GM23248 (cell line): ENCODE measurements at places on chromosomes 1 and 21. TPM values are rescaled to one million over a fixed set of nuclear protein-coding genes. Genes with fewer than 3 reads are reported as not detected.
A peak's percentile ranks its signal among the peaks of the same experiment; 100 is the strongest.

GRCh38 chr1:228988664-228989063 lies 253.4 kb downstream of the RHOU start:
- no peaks in the 10 kb centered on the region for H3K36me3 ChIP-seq
- H3K4me3 ChIP-seq = no peak overlapping the region
- DNase-seq = peak; percentile 8
- no peaks in the 10 kb centered on the region for H3K4me1 ChIP-seq

- H3K27me3 ChIP-seq = peaks cover 36% of the 10 kb centered on the region
- no peak overlapping the region for H3K27ac ChIP-seq
- no peak for DNase-seq
- no peak overlapping the region for H3K4me3 ChIP-seq
Measured at GRCh38 chr1:21537511-21537931, 28.3 kb downstream of the ALPL start.

- no peaks in the 10 kb centered on the region for H3K4me1 ChIP-seq
- H3K27me3 ChIP-seq = peaks cover 18% of the 10 kb centered on the region
- no peak overlapping the region for H3K4me3 ChIP-seq
- no peak overlapping the region for H3K27ac ChIP-seq
Measured at GRCh38 chr1:22275626-22276395, 132.9 kb upstream of the WNT4 start.

- DNase-seq = no peak
- H3K36me3 ChIP-seq = no peaks in the 10 kb centered on the region
- no peak overlapping the region for H3K27ac ChIP-seq
- no peak overlapping the region for H3K4me3 ChIP-seq
Measured at GRCh38 chr1:54173681-54174080, 20.9 kb upstream of the CDCP2 start.

MROH9 gene
- 0.25 TPM in 1 of 2 replicates, not detected in the other for total RNA-seq

DNA sequence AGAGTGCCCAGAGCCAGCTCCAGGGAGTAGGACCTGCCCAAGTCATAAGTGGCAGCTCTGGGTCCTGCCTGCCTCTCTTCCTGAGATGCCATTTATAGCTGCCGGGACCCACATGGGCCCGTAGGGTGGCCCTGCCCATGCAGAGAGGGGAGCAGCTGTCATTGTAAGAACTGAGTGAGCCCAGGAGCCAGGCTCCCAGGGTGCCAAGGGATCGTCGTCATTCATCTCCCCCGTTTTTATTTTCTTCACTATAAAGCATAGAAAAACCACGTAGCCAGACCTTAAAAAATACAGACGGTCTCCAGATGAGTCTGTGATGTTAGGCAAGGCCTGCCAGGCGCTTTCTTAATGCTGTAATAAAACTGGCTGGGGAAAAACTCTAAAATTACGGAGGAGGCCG lies 90.7 kb downstream of the IGSF21 start:
- no peak overlapping the region for H3K4me3 ChIP-seq
- no peaks in the 10 kb centered on the region for H3K36me3 ChIP-seq
- peaks cover 14% of the 10 kb centered on the region; the same call in 1 of the 2 replicates for H3K27me3 ChIP-seq
- DNase-seq = no peak
- no peaks in the 10 kb centered on the region for H3K4me1 ChIP-seq
- no peak overlapping the region for H3K27ac ChIP-seq

DNA sequence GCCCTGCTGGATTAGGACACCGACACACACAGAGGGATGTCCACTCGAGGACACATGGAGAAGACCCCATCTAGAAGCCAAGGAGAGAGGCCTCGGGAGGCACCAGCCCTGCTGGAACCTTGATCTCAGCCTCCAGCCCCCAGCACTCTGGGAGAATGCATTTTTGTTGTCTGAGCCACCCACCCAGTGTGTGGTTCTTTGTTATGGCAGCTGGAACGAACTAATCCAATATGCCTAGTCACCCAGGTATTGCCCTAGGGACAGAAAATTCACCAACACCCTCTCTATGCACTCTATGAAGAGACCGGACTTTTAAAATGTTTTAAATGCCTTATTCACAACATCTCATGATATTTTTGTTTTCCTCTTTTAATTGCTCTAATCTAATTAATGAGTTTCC lies 117.4 kb downstream of the CRYAA start:
- H3K27ac ChIP-seq = no peak overlapping the region
- H3K4me1 ChIP-seq = no peaks in the 10 kb centered on the region
- no peak overlapping the region for H3K4me3 ChIP-seq
- H3K27me3 ChIP-seq = peaks cover 8% of the 10 kb centered on the region; the same call in 1 of the 2 replicates

- H3K27ac ChIP-seq = no peak overlapping the region
- no peak overlapping the region for H3K4me3 ChIP-seq
- no peak for DNase-seq
- no peaks in the 10 kb centered on the region for H3K4me1 ChIP-seq
- H3K36me3 ChIP-seq = no peaks in the 10 kb centered on the region
Measured at GRCh38 chr1:181482001-181482430, 1.3 kb upstream of the CACNA1E start.

DNA sequence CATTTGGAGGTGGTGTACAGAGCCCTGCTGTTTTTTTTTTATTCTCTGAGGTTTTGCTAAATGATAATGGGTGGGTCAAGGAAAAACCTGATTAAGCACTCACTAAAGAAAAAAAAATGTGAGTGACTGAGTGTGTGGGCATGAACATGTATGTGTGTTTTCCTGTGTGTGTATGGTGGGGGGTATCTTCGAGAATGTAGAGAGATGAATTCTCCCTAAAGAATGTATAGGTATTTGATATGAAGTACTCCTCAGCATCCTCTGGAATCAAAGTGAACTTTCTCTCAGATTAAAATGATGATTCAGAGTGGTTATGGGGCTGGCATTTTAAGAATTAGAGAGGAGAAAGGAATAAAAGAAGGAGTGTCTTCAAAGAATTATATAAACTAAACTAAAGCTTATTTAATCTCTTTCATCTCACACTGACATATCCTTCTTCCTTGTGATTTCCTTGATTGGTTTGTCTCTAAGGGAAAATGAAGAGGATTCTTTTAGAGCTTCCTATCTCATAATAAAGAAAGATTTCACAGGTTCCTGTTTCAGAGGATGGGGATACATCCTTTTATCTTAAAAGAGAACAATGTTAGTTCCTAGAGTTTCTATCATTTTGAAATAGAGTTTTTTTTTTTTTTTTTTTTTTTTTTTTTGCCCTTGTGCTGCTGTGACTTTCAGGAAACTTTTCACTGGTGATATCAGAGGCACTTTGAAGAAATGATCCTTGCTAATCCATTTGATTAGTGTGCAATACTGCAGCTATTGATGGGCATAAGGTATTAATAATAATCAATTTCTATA lies 23.9 kb downstream of the S1PR1 start:
- H3K36me3 ChIP-seq = no peaks in the 10 kb centered on the region
- H3K4me3 ChIP-seq = no peak overlapping the region
- DNase-seq = peak; percentile 40

DNA sequence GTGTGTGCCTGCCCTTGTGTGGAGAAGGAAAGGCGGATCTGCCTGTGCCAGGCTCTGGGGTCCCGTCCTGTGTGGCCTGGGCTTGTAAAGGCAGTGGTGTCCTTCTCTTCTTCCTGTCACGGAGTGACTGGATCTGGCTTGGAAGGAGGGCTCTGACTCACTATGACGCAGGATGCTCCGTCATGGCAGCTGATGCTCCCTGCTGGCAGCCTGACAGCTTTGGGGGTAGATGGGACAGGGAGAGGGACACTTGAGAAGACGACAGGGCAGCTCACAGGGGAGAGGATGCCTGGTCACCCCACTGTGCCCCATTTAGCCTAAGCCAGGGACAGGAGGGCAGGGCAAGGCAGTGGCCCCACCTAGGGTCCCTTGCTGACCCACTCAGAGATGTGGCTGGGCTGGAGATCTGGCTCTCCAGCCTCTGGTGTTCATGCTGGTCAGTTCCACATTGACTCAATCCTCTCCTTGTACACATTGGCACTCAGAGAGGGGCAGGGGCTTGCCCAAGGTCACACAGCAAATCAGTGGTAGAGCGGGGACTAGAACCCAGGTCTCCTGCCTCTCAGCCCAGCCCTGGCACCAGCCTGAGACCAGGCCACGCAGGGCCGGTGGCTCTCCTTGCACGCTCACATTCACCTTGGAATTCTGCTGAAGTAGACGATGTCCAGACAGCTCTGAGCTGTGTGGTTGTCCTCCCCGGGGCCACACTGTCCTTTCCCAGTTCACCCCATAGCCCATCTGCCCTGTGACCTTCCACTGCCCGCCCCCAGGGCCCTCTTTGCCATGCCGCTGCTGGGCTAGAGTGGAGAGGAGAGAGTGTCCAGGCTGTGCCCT lies 2.8 kb upstream of the FAM131C start:
- H3K4me1 ChIP-seq = peaks cover 23% of the 10 kb centered on the region
- no peak overlapping the region for H3K4me3 ChIP-seq
- no peaks in the 10 kb centered on the region for H3K36me3 ChIP-seq
